Kidney (tissue), 22 donors: ENCODE measurements at places on chromosomes 6 and 20. TPM values are rescaled to one million over a fixed set of nuclear protein-coding genes. Genes with fewer than 3 reads are reported as not detected.

DNA sequence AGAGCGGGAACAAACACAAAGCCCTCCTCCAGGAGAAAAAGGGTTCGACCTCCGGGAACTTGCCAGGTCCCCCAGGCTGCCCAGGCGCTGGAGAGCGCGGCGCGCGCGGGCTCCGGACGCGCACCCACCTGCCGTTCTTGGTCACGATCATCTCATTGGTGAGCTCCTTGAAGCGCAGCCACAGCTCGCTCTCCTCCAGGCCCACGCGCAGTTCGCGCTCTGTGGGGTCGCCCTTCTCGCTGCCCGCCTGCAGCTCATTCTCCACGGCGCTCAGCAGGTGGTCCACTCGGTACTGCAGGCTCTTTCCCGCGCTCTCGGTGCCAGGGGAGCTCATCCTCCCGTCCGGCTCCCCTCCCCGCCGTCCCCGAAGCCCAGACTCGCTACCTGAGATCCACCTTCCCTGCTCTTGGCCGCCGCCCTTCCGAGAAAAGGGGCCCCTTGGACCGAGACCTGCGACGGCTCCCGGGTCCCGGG, 356 bp downstream of the TBXT start:
- DNase-seq: no peak

DNA sequence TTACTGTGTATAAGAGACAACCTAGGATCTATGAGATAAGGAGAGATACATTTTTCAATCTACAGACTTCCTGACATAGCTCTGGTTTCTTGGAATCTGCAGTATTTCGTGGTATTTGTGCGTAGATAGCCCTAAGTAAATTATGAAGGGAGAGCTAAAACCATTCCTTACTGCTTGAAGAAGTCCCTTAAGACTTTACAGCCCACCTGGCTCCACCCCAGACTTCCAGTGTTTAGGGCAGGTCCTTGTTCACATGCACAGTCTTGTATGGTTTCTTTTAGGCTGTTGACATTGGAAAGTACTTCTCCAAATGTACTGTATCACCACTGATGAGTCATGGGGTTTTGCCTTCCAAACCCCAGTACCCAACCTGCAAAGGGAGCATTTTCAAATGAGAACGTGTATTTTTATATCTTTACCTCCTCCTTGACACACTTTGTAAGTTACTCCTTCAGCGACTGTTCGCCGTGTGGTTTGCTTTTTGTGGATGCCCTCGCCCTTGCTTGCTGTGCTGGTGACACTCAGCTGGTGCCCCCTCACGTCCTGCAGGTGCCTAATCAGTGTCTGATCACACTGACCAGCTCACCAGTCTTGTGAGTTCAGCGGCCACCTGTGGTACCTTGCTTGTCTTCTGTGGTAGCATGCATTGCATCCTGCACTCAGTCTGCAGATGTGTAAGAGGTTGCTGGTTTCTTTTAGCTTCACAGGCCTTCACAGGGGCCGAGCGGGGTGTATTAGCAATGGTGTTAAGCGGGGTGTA, 73.3 kb downstream of the IGF2R start:
- DNase-seq: no peak

DNA sequence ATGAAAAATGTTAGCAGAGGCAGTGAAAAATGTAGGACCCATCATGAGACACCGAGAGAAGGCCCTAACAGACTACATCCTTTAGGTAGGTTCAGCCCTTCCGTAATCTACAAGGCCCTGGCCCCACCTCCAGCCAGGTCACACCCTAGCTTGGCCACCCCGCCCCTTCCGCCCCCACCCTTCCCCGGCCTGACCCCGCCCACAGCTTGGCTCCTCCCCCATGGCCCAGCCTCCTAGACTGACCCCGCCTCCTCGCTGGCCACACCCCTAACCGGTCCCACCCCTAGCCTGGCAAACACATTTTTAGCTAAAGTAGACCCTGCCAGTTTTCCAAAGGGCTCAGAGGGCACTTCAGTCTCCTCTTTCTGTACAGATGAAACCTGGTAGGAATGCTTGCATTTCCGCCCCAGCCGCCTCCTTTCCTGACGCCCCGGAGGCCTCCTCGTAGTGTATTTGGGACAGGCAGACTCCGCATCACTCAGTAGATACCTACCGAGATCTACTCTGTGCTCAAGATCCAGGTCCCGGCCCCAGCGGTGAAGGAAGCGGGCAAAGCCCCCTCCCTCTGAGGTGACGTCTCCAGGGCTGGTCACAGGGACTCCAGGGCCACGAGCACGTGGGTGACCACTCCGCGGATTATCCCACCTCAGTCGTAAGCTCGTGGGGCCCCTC, 443.5 kb downstream of the PREX1 start:
- DNase-seq: no peak

GRCh38 chr6:111951497-111952085, 78.3 kb upstream of the FYN start:
- no peak for DNase-seq

DNA sequence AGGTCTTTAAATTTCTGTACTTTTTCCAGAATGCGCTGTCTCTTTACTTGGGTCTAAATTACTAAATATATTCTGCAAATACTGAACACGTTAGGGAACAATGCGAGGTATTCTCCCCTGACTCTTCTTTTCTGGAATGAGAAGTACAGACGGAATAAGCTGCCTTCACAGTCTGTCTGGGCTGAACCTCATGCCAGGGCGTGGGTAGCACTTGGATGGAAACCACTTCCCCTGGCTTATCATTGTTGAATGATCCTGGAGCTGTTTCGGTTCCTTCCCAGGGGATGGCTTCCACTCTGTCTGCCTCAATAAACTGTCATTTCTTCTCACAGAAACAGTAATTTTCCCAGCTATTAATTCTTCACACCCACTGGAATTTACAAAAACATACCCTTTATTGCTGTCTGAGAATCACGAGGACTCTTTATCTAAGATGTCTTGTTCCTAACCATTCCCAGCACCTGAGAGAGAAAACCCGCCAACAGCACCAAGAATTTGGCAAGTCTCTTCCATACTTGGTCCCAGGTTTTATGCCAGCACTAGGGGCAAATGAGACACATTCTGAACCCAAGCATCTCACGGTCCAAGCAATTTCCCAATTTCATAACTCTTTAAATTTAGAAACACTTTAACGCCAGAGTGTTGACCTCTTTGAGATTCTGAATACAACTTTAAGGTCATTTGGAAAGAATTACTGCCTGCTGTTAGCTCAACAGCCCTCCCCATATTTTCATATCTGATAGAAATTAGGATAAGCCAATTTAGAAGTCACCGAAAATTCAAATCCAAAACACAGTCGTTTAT, 43.2 kb upstream of the ADGRF5 start:
- no peak for DNase-seq

GRCh38 chr6:67591910-67592309, 1043.2 kb upstream of the ADGRB3 start:
- DNase-seq: no peak

DNA sequence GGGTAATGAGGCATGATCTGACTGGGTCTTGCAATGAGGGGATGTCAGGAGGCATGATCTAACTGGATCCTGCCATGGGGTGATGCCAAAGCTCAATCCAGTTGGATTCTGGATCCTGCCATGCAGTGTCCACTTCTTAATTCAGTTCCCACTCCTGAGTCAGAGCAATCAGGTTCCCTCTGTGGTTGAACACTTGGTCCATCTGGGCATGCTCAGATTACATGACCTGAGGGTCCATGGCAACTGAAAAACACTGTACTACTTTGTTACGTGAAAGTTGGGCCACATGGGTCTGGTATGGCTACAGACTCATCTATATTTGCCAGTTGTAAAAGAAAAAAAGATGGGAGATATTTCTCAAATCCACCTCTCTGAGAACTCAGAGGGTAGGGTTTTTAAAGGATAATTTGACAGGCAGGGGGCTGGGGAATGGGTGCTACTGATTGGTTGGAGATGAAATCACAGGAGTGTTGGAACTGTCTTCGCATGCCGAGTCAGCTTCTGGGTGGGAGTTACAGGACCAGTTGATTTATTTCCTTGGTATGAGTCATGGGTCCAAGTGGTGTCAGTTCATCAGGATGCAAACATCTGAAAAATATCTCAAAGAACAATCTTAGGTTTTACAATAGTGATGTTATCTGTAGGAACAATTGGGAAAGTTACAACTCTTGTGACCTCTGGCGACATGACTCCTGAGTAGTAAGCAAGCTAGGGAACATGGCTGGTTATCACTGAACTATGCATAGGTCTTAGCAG, 21.6 kb downstream of the C6orf163 start:
- no peak for DNase-seq

- DNase-seq: no peak
These were observed 227.7 kb upstream of the TSHZ2 start for GRCh38 chr20:52744441-52744840.

DNA sequence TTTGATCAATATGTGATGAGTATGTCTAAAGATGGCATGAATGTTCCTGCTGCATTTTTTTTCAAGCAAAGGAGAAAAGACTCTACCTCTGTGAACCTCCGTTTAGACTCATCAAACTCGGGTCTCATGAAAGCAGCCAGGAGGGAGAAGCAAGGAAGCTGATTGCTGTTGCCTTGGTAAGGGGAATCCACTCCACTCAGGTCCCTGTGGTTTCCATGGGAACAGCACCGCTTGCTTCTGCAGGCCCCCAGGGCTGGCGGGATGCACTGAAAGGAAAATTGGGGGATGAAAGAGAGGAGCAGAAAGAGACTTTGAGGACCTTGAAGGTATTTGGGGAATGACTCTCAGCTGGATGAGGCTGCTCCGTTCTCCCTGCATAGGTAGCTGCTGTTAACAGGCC, 249.6 kb upstream of the RIN2 start:
- no peak for DNase-seq

DNA sequence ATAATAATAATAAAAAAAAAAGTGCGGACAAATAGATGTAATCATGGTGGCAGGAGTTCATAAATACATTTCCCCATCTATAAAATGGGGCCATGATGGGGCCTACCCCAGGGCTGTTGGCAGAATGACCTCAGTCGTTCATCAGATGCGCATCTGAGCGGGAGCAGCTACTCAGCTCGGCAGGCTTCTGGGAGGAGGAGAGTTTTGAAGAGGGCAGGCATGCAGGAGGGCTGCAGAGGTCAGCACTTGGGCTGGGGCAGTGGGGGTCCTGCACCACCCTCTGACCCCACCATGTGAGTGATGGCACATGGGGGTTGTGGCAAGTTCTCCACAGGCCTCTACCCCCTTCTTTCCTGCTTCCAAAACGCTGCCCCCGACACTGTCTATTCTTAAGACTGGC, 373.5 kb downstream of the ZFAND3 start:
- no peak for DNase-seq

- DNase-seq: no peak
These were observed 217.5 kb downstream of the GJA1 start for GRCh38 chr6:121652726-121653623.

DNA sequence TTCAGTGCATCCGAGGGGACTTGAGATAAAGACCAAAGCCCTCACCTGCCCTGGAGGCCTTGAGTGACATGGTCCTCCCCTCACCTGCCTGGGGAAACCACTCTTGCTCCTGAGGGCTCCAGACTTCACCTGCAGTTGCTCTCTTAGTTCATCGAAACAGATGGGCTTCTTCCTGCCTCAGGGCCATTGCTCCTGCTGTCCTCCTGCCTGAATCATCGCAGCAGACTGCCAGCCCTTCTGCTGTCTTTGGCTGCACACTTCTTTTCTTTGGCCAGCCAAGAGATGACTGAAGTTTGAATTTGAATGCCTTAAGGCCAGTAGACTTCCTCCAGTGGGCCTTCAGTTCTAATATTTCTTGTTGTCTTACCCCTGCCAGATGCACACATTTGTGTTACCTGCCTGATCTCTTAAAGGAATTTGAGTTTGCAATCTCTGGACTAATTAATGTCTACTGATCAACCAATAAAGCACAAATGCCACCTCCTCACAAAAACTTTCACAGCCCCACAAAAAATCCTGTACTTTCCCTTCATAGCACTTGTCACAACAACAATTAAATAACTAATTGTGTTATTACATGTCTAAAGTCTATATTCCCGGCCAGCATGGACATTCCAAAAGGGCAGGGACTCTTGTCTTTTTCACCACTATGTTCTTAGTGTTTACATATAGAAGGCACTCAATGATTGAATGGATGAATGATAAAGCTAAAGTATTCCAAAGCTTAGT, 56.7 kb upstream of the SGK1 start:
- no peak for DNase-seq

GRCh38 chr6:158157064-158157764, 10.8 kb downstream of the SERAC1 start:
- no peak for DNase-seq

DNA sequence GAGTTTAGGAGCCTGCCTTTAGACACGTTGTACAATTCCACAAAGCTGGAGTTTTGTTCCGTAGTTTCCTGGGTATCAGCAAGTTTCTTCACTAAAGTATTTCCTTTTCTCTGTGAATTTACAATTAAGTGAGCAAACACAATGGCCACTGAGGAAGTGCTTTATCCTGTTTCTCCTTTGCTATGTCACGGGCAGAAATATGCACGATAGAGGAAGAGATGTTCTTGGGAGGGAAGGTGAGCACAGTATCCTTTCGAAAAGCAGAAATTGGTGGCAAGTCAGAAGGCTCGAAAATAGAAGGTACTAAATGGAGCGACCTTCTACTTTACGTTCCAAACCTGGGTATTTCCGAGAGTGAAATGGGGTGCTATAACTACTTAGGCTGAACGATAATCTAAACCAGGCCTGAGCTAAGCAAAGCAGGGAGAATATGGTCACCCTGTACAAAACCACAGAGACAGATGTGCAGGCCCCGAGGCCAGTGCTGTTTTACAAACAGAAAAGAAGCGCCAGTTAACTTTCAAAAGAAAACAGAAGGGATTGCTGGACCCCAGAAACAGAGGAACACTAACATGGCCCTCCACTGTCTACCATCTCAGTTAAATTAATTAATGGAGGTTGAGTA, 259.6 kb downstream of the TBC1D7 start:
- no peak for DNase-seq

GRCh38 chr20:61886721-61887595, 178.7 kb downstream of the TAF4 start:
- peak; percentile 71 for DNase-seq

GRCh38 chr6:109783250-109783986, 92.3 kb downstream of the FIG4 start:
- DNase-seq: no peak

C6orf58 gene
- total RNA-seq: not detected

DNAAF9 gene
- total RNA-seq: 25.2 TPM

IL17A gene
- not detected for total RNA-seq

MTFR2 gene
- 1.3 TPM for total RNA-seq

F13A1 gene
- total RNA-seq: 275 TPM

EDN1 gene
- total RNA-seq: 16.6 TPM

BPIFB4 gene
- total RNA-seq: not detected

RIMS1 gene
- 4.5 TPM for total RNA-seq

HRH3 gene
- not detected for total RNA-seq

COL21A1 gene
- 3.1 TPM for total RNA-seq

NOX3 gene
- total RNA-seq: not detected
